ENCODE measurements at places on chromosomes 7 and 10.

- no peak for DNase-seq
These were observed 29.0 kb upstream of the WDFY4 start for GRCh38 chr10:48655411-48656240.

- no peak for DNase-seq
These were observed 38.9 kb downstream of the DNAJB12 start for GRCh38 chr10:72315611-72316385.

DNA sequence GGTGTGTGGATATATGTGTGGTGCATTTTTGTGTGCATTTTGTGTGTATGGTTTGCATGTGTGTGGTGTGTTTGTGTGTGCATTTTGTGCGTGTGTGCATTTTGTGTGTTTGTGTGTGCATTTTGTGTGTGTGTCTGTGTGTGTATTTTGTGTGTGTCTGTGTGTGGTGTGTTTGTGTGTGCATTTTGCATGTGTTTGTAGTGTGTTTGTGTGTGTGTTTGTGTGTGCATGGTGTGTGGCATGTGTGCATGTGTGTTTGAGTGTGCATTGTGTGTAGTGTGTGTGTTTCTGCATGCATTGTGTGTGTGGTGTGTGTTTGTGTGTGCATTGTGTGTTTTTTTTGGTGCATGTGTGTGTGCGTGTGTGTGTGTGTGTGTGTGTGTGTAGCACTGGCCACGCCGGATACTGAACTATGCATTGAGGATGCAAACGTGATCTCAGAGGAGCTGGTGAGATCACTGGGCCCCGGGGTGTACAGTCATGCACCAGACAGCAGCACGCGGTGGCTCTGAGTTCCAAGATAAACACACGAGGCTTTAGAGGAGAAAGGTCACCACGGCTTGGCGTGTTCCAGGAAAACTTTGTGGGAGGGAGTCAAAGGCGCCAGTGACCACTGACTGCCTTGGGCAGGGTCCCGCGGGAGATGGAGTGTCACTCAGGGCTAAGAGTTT is 106.6 kb upstream of the SHH start:
- DNase-seq = no peak

DNA sequence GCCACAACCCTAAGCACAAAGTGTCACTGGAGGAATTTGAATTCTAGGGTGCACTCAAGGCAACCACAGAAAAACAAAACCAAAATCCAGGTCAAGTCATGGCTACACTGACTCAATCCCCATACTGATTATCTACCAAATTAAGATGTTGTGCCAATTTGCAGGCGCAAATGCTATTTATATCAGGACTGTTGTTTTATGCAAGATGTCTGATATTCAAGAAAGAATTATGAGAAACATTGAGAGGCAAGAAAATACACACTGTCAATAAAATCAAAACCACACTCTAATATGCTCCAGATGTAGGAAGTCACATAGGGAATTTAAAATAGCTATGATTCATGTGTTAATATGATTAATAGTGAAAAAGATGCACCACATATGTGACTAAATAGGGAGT is 141.3 kb upstream of the MINDY3 start:
- no peak for DNase-seq

DNA sequence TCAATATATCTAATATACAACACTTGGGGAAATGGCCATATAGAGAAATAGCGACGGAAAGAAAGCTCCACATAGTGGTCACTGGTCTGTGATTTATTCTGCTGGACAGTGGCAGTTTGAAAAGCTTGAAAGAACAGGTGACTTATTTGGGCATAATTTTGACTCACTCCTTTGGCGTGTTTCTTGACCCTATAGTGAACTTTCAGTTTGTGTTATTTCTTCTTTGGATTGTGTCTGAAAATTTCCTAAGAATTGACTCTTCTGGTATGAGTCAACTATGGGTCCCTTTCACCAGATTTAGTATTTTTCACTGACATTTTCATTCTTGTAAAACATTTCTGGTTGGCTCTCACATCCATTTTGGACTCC is 25.8 kb upstream of the IMMP2L start:
- DNase-seq = no peak

GRCh38 chr10:14089556-14090292 is 241.0 kb downstream of the FRMD4A start:
- DNase-seq = no peak
